NCI-H1417 treated with DMSO at 0.1 percent for 48 hours (cell line): ENCODE measurements at places on chromosomes 6 and 20.

- no peak for DNase-seq
Observed at GRCh38 chr20:49965781-49966305, 16.9 kb upstream of the SNAI1 start.

- no peak for DNase-seq
Observed at GRCh38 chr6:135146162-135146934, 34.8 kb upstream of the MYB start.

GRCh38 chr6:10297832-10298231 is 117.0 kb downstream of the TFAP2A start:
- DNase-seq: no peak

- no peak for DNase-seq
Observed at GRCh38 chr20:49675368-49676151, 38.1 kb downstream of the B4GALT5 start.

DNA sequence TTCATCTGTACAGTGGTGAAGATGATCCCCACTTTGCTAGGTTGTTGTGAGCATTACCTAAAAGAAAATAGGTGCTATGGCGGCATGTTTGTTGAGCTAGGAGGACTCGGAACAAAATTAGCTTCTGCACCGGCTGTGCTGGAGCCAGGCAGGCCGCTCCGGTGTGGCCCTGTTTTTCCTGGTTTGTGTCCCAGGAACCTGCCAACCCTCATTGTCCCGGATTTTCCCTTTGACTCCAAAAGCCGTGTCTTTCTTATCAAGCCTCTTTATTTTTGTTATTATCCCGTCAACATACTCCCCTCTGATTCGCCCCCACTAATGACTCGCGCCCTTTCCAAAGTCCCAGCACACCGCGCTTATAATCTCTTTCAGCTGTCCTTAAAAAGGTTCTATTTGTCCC is 117.0 kb downstream of the MYLK4 start:
- no peak for DNase-seq

DNA sequence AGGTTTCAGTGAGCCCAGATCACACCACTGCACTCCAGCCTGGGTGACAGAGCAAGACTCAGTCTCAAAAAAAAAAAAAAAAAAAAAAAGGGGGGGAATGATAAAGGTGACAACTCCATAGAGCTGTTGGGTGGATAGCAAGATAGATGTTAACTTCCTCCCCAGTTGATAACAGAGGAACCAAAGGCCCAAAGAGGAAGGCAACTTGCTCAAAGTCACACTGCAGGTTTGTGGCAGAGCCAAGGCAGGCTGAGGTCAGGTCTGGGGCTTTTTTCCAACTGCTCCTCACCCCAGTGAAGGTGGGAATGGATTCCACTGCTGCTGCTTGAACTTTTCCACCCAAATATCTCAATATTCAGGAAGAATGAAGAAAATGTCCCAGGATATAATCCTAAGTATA is 26.7 kb downstream of the HCK start:
- DNase-seq: no peak

- no peak for DNase-seq
Observed at GRCh38 chr6:125533710-125534397, 215.6 kb upstream of the HEY2 start.
